ENCODE measurements at places on chromosomes 6 and 20.

DNA sequence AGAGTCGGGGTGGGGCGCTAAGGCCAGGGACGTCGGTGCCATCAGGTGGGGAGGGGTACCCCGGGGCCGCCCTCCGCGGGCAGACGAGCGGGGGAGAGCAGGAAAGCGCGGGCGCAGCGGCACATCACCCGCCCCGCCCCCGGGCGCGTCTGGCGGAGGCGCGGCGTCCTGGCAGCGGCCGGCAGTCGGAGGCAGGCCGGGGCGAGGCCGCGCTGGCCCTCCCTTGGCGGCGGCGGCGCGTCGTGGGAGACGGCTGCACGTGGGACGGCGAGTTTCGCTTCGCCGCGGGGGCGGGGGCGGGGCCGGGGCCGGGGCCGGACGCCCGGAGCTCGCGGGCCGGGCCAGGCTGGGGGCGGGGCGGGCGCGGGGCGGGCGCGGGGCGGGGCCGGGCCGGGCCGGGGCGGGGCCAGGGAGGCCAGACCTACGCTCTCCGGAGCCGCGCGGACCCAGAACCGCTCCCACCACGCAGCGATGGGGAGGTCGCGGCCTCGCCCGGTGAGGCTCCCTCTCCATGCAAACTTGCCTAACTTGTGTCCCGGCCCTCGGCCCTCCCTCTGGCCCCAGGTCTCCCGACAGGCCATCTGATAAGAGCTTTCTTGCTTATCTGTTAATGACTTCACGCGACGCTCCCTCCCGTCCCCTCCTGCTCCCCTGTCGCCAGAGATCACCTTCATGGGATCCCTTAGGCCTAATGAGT, 12.5 kb downstream of the ITPR3 start:
- no peak for DNase-seq

DNA sequence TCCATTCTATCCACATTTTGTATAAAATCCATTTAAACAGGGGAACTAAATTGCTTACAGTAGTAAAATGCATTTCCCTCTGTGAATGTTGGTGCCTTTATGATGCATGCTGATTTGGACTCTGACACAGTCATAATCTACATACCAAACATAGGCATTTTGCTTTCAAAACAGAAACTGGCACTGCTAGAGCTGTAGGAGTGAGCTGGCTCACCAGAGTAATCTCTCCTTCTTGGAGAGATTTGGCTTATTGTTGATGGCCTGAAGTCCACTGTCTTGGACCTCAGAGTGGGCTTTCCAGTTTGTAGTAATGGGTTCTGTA, 363.2 kb upstream of the FLRT3 start:
- no peak for DNase-seq

GRCh38 chr6:142702501-142703460, 242.2 kb downstream of the HIVEP2 start:
- no peak for DNase-seq

DNA sequence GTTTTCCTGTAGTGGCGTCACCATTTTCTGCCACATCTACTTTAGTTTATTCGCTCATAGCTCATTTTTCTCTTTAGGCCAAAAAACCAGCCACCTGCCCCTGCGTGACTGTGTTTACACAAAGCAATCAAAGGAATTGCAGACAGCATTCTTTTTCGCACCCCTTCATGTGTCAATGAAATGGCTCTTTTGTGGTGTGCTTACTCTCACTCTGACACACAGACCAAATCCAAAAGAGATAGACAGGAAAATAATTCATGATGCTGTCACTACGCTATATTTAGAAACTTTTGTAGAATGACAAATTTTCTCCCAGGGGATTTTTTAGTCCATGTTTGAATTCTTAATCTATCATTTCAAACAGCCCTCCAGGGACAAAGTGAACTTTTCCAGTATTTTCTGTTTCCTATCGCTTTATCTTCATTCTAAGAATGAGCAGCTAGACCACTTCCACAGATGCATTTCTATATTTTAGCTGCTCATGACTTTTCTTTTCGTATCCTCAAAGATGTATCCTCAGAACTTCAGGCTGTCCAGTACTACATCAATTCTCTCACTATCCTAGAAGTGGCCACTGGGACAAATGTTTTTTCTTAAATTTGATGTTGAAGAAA, 37.9 kb upstream of the KHDRBS2 start:
- no peak for DNase-seq

DNA sequence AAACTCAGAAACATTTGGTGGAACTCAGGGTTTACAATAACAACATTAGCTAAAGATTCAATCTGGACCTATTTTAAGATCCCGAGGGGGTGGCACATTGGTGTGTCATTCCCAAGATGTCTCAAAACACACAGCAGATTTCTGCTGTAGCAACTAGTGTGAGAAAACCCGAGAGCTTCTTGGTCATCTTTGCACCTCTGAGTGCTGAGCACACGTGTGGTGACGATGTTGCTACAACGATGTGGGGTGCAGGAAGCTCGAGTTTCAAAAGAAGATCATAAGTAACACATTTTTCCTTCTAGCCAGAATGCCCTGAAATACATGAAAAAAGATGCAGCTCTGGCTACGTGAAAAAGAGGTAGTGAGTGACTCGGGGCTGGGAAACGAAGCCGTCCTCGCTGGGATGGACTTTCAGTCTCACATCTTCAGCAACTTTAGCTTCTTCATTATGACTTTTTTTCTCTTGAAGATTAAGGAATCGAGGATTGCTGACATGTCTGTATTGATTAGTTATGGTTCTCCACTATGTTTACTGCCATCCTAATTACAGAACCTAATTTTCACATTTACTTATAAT, 1.5 kb downstream of the RAMACL start:
- DNase-seq: peak; percentile 60

DNA sequence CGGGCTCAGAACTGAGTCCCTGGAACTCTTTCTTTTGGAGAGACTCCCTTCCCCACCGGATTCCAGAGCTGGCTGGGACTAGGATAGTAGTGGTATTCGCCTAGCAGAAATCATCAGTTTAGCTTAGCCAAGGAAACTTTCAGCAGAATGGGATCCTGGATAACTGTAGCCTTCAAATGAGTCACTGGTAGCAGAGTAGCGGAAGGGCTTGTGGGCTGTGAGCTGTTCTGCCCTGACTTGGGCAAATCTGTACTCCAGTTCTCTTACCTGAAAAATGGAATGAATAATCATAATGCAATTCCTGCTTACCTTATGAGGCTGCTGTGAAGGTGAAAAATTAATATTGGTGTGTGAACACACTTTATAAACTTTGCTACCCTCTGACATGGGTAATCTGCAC, 244.3 kb upstream of the CHD6 start:
- no peak for DNase-seq

DNA sequence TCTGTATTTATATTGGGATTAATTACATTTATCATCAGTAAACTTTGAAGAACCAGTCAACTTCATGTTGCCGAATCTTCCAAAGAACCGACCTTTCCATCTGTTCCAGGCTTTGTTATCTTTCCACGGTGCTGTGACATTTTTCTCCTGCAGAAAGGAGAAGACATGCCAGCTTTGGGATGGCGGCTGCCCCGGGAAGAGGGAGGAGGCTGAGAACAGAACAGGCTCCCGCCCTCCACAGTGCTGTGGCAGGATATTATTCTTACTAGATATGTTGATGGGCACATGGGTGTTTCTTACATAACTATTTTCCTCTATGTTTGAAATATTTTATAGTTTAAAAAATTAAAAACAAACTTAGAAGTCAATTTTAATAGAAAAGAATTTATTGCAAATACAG, 44.9 kb downstream of the GINS1 start:
- no peak for DNase-seq

- DNase-seq: peak; percentile 98
Measured at GRCh38 chr6:28589234-28589956, 63.7 kb downstream of the GPX5 start.

DNA sequence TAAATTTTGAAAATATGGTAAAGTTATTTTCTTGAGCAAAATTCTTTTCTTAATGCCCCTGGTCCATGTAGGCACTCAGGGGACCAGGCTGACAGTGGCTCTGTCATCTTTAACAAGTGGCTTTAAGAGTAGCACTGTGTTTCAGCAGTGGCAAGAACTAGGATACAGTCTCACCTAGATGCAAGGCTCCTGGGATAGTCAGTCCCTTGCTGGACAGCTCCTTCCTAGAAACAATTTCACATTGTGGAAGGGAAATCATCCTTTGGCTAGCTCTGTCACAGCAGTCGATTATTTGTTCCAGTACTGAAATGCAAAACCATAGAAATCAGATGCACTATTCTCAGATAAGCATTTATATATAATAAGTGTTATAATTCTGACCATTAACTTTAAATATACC, 175.4 kb upstream of the KCNQ5 start:
- peak; percentile 6 for DNase-seq

- DNase-seq: no peak
Measured at GRCh38 chr6:45696738-45697137, 318.9 kb downstream of the CLIC5 start.

- no peak for DNase-seq
Measured at GRCh38 chr20:32907886-32908285, 49.2 kb downstream of the EFCAB8 start.

DNA sequence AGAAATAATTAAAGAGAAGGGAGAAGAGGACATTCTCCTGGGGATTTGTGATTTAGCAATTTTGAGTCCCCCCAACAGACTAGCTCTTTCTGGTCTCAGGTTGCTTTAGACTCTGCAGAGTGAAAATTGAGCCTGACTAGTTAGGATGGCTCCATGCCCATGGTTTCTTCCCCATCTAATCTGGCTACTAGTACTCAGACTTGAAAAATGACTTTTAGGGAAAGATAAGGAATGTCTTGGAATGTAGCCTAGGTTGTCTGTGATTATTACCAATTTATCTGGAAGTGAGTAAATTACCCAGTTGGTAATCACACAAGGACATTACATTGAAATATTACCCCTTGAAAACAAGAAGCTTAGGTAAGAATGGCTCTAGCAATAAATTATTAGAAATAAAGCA, 4.2 kb downstream of the BEND6 start:
- no peak for DNase-seq

GRCh38 chr6:170487707-170488329, 65.3 kb downstream of the PSMB1 start:
- DNase-seq: no peak

- no peak for DNase-seq
Measured at GRCh38 chr6:11460837-11461661, 76.5 kb upstream of the TMEM170B start.

DNA sequence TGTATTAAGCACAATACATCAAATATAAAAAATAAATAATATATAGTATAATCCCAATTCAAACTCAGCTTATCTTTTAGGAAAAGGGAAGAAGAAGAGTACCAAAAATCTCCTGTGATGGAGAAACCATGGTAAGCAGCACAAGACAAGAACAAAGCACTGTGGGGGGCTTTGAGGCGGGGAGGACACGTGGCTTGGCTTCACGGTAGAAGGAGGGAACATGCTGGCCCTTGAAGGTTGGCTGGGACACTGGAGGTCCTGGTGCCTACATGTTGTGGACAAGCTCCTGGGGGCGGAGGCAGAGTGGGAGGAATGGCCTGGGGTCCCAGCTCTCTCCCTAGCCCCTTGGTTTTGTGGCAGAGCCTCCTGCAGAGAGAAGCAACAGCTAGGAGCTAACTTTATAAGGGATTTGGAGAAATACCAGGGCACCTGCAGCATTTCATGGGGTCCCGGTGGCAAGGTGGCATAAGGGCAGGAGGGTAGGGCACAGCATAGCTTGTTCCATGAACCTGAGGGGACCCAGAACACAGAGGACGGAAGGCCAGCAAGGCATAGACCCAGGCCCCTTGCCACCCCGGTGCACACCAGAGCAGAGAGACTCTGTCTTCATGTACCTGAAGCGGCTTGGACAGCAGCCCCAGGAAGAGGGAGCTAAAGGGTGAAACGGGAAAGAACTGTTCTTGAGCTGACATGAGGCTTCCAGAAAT, 72.0 kb downstream of the LY86 start:
- DNase-seq: no peak

DNA sequence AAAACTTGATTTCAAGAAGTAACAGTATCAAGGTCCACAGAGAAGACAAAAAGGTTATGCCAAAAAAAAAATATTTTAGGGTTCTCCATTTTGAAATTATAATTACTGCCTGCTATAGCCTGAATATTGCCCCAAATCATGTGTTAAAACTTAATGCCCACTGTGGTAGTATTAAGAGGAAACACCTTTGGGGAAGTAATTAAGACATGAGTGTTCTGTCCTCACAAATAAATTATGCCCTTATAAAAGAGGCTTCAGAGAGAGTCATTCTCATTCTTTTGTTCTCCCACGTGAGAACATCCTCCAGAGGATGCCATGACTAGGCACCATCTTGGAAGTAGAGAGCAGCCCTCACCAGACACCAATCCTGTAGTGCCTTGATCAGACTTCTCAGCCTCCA, 66.2 kb downstream of the GMDS start:
- DNase-seq: no peak

GRCh38 chr6:127939442-127940066, 38.7 kb upstream of the THEMIS start:
- DNase-seq: peak; percentile 4

GRCh38 chr6:35258858-35259193, 709 bp upstream of the ZNF76 start:
- peak; percentile 50 for DNase-seq

DNA sequence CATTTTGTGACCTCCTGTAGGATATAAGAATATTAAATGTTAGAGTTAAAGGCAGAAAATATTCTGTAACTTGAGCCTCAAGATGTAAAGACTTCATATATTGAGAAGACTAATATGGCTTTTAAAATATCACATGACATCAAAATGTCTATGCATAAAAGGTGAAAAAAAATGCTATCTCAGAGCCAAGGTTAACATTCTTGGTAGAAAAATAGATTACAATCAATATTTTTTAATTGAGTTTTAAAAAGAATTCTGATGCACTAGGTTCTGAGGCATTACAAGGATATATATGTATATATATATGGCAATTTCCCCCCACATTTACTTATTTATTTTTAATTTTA, 46.2 kb upstream of the RAB23 start:
- no peak for DNase-seq

GRCh38 chr6:134910593-134910935, 39.3 kb downstream of the ALDH8A1 start:
- DNase-seq: no peak

All from brain microvascular endothelial cell (primary cell).